ENCODE measurements at places on chromosomes 11 and 22.

DNA sequence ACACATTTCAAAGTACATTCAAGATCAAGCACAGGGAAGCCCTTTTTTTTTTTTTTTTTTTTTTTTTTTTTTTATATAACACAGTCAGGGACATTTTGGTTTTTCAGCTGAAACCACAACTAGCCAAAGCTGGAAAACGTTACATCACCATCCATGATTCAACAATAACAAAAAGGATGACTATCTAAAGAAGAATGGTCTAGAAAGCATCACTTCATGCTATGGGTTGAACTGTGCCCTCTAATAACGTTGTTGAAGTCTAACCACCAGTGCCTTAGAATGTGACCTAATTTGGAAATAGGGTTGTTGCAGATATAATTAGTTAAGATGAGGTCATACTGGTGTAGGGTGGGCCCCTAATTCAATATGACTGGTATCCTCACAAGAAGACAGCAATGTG, 46.6 kb downstream of the MTMR2 start:
- no peak for DNase-seq

GRCh38 chr11:83648610-83649527, 362.7 kb upstream of the CCDC90B start:
- DNase-seq: no peak

- DNase-seq: no peak
These were observed 457.2 kb upstream of the CADM1 start for GRCh38 chr11:115961159-115962003.

DNA sequence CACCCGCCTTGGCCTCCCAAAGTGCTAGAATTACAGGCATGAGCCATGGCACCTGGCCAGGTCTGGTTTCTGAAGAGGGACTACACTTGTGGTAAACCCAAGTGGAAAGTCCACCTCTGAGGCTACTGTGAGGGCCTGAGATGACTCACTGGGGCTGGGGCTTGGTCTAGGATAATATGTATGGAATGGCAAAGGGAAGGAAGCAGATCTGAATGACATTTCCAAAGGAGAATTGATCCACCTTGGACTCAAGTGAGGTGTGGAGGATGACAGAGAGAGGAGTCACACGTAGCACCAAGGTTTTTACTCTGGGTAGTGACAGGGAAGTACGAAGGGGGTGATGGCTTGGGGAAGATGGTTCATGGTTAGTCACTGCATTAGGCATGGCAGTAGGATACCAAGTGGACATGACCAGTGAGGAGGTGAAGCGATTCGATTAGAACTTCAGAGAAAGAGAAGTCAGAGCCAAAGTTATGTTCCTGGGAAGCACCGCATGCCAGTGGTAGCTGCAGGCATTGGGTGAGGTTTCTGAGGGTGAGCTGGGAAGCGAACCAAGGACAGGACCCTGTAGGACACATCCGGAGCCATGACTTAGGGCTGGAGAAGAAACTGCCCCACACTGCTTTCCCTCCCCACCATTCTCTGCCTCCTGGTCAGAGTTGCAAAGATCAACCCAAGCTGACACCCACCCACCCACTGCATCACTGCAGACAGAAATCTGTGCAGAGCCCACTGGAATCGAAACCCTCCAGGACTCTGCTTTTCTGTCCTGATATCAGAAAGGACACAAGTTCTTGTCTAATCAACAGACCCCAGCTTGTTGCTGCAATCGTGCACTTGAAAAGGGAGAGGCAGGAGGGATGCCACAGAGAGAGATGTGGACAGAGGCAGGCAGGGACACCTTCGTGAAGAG, 13.0 kb upstream of the BCL9L start:
- no peak for DNase-seq

- DNase-seq: no peak
These were observed 53.1 kb downstream of the ARRB1 start for GRCh38 chr11:75298191-75298975.

DNA sequence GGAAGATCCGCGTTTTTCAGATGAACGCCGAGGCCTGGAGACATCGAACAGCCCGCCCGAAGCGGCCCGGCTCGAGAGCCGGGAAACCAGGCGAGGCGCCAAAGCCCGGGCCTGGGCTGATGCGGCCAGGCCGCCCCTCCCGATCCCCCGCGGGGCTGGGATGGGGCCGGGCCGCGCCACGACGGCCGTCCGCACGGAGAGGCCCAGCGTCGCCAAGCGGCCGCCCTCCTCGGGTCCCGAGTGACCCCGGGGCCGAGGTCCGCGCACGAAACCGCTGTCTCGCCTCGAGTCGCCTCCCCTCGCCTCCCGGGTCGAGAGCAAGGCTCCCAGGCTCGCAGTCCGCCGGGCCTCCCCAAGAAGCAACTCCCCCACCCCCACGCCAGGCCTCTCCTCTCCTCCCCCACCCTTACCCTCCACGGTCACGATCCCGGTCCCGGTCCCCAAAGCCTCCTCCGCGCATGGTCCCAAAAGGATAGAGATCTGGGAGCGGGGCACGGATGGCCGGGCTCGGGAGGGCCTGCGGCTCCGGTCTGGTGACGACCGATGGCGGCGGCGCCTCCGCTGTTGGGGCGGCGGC, 482 bp downstream of the DDX17 start:
- DNase-seq: peak; percentile 46
